Glomerular endothelial cell (primary cell): ENCODE measurements at places on chromosomes 4 and X. TPM values are rescaled to one million over a fixed set of nuclear protein-coding genes. Genes with fewer than 3 reads are reported as not detected.

NKX1-1 gene
- total RNA-seq: not detected in 2 replicates

STBD1 gene
- total RNA-seq: 3.5 and 4.3 TPM in 2 replicates

PPP2R2C gene
- 0.24 and 0.41 TPM in 2 replicates for total RNA-seq

PLP2 gene
- 50.4 and 50.9 TPM in 2 replicates for total RNA-seq

TMEM150C gene
- total RNA-seq: 5.8 and 10.7 TPM in 2 replicates

SNCA gene
- 52.2 and 79.8 TPM in 2 replicates for total RNA-seq

CRMP1 gene
- total RNA-seq: 2.9 and 23.8 TPM in 2 replicates

CSAG1 gene
- total RNA-seq: not detected in 2 replicates

SLC4A4 gene
- 0.58 and 0.76 TPM in 2 replicates for total RNA-seq

SH3TC1 gene
- 91.2 and 227 TPM in 2 replicates for total RNA-seq

SPINK2 gene
- total RNA-seq: not detected in 2 replicates

FAM241A gene
- 14.6 and 15.7 TPM in 2 replicates for total RNA-seq

RHOH gene
- total RNA-seq: 0.82 TPM in 1 of 2 replicates, not detected in the other

S100P gene
- total RNA-seq: not detected in 2 replicates

ADAM29 gene
- not detected in 2 replicates for total RNA-seq

MAGEA9 gene
- not detected in 2 replicates for total RNA-seq

CT45A5 gene
- total RNA-seq: not detected in 2 replicates

CXCL3 gene
- total RNA-seq: 4.3 and 21.2 TPM in 2 replicates

PABPC1L2B gene
- not detected in 2 replicates for total RNA-seq
